ENCODE measurements at places on chromosomes 11 and 22.
A peak's percentile ranks its signal among the peaks of the same experiment; 100 is the strongest.

- no peak for DNase-seq
These were observed 9.8 kb upstream of the ELMOD1 start for GRCh38 chr11:107581147-107581546.

DNA sequence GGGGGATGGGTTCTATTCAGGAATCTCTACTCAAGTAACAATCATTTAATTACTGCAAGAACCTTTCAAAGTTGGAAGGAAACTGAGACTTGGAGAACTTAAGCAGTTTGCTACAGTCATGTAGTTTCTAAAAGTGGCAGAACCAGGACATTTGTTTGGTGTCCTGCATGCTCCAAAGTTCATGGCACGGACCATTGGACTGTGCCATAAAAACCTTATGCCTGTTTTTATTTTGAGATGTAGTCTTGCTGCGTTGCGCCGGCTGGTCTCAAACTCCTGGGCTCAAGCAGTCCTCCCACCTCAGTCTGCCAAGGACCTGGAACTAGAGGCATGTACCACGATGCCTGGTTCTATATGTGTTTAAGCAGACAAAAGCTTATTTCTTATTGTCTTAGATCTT is 18.6 kb upstream of the AIFM3 start:
- DNase-seq = no peak

DNA sequence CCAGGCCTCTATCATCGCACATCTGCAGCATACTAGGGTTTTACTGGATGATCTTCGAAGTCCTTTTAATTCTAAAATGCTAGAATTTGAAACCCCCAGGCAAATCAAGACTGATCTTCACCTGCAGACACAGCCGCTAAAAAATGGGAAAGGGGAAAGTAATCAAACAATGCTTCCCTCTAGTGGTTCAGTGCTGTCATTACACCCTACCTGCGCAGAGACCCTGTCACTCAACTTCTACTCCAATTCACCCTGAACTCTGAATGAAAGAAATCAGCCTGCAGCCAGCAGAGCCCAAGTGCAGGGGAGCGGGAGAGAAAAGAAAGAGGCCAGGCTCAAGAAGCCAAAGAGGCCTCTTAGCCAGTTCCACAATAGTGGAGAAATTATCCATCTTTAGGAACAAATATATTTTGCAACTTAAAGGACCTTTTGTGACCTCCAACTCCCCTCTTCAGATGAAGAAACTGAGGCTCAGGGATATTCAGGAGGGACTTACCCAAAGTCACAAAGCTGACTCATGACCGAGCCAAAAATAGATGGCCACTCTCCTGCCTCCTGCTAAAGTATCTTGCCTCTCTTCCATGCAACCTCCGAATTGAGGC is 33.0 kb downstream of the SERGEF start:
- DNase-seq = peak; percentile 12

DNA sequence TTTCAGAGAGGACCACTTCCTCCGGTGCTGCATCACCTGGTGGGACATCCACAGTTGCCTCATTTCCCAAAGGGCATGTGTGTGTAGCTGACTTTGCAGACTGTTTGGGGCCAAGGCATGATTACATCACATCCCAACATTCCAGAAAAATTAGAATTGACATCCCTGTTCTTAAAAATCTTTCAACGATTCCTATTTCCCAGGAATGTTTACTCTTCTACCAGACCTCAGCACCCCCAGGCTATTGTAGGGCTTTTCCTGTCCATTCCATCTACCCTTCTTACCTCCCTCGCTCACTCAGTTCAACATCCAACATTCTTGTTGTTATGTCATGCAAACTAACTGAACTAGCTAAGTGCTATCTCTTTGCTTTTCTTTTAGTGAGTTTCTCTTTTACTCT is 37.3 kb downstream of the PIWIL4 start:
- DNase-seq = no peak

All from inflammatory macrophage treated with lipopolysaccharide for 4 hours (primary cell).